ENCODE measurements at places on chromosomes 7 and 10. TPM values are rescaled to one million over a fixed set of nuclear protein-coding genes. Genes with fewer than 3 reads are reported as not detected.

GRCh38 chr10:27986821-27987220, 12.1 kb downstream of the ODAD2 start:
- no peak for DNase-seq
- H3K36me3 ChIP-seq = no peaks in the 10 kb centered on the region
- no peaks in the 10 kb centered on the region for H3K27me3 ChIP-seq
- no peak overlapping the region for H3K4me3 ChIP-seq
- H3K27ac ChIP-seq = no peak overlapping the region

DNA sequence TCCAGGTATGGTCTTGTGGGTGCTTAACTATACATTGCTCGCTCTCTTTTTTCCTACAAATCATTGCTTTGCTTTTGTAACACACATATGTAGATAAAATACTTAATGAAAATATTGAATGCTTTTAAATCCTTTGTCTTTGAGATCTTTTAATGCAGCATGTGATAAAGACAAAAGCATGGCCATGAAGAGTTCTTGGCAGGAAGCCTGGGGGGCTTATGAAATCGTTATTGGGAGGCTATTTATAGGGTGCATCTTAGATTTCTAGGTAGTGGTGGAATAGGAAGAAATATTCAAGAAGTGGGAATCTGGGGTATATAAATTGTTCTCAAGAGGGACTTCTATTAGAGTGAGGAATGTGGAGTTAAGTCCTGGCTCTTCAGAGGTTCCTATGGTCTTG, 21.9 kb downstream of the UBE2D1 start:
- no peak for DNase-seq
- no peaks in the 10 kb centered on the region for H3K27me3 ChIP-seq
- H3K4me1 ChIP-seq = peaks cover 4% of the 10 kb centered on the region
- no peaks in the 10 kb centered on the region for H3K36me3 ChIP-seq
- H3K27ac ChIP-seq = no peak overlapping the region

GRCh38 chr10:87093632-87094372, 841 bp downstream of the GLUD1 start:
- H3K36me3 ChIP-seq = peaks cover 5% of the 10 kb centered on the region

DNA sequence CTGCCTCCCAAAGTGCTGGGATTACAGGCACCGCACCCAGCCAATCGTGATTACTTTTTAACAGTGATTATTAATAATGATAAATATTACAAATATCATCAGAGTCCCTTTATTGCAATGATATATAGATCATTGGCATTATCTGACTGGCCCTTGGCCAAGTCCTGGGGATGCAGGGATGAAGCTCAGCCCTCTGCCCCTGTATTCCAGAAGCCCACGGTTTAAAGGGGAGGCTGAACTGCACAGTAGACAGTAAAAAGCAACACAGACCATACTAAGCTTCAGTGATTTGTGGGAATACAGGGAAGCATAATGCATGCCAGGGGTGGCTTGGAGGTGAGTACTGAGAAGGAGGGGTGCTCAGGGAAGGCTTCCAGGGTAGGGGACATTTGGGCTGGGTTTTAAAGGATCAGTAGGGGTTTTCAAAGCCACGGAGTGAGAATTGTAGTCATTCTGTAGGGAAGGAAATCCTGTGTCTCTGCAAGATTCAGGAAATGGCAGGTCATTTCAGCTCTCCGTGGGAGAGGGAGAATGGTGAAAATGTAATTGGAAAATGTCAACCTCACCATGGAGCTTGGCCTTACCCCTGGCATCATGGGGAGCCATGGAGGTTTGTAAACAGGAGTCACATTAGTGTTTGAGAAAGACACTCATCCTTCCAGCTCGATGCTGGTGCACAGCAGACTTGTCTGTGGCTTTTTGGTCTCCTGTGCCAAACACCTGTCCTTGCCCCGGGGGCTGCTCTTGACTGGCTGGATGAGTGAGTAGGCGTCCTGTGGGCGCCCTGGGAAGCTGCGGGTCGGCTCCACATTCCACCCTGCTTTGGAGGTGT, 8.8 kb downstream of the ADAMTS14 start:
- H3K4me3 ChIP-seq = no peak overlapping the region
- H3K27ac ChIP-seq = no peak overlapping the region
- no peak for DNase-seq

DNA sequence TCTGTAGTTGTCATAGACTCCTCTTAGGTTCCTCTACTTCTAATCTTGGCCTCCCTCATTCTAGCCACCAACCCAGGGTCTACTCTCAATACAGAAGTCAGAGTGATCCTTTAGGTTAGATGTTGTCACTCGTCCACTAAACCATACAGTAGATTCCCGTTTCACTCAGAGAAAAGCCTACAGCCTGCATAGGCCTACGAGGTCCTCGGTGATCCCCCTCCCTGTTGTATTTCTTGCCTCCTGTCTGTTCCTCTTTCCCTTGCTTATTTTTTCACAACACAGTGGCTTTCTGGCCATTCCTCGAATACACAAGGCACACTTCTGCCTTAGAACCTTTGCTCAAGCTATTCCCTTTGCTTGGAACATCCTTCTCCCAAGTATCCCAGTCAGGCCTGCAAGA, 183.0 kb upstream of the PRSS1 start:
- H3K27ac ChIP-seq = no peak overlapping the region
- no peaks in the 10 kb centered on the region for H3K36me3 ChIP-seq
- peaks cover 26% of the 10 kb centered on the region for H3K4me1 ChIP-seq

CXCL12 gene
- total RNA-seq = 15.8 TPM

GRCh38 chr10:31683682-31684081, 244.9 kb downstream of the ARHGAP12 start:
- DNase-seq = no peak
- H3K27ac ChIP-seq = no peak overlapping the region
- H3K27me3 ChIP-seq = no peaks in the 10 kb centered on the region
- H3K4me3 ChIP-seq = no peak overlapping the region

GRCh38 chr10:76172020-76172419, 740.6 kb downstream of the LRMDA start:
- H3K4me3 ChIP-seq = no peak overlapping the region
- no peaks in the 10 kb centered on the region for H3K4me1 ChIP-seq
- no peaks in the 10 kb centered on the region for H3K36me3 ChIP-seq

TNKS2 gene
- 41.4 TPM for total RNA-seq

GRCh38 chr7:114740095-114740494, 181.8 kb upstream of the MDFIC start:
- no peak overlapping the region for H3K4me3 ChIP-seq
- no peaks in the 10 kb centered on the region for H3K27me3 ChIP-seq
- H3K4me1 ChIP-seq = no peaks in the 10 kb centered on the region
- no peaks in the 10 kb centered on the region for H3K36me3 ChIP-seq
- no peak for DNase-seq

DNA sequence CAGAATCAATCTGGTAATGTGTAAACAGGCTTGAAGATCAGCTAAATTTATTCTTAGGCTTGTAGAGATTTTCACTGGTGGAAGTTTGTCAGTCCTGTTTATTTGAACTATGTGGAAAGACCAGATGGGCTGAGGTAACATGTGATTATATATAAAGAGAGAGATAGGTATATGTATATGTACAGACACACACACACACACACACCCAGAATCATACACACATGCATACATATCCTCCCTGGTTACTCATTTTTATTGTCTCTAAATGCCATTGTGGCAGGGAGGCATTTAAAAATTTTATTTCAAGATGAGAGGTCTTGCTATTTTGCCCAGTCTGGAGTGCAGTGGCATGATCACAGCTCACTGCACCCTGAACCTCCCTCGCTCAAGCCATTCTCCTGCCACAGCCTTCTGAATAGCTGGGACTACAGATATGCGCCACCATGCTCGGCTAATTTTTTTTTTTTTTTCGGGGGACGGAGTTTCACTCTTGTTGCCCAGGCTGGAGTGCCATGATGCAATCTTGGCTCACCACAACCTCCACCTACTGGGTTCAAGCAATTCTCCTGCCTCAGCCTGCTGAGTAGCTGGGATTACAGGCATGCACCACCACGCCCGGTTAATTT, 78.1 kb upstream of the CYTH3 start:
- DNase-seq = peak; percentile 50
- H3K27ac ChIP-seq = peak overlapping the region; percentile 23
- H3K27me3 ChIP-seq = no peaks in the 10 kb centered on the region
- peaks cover 2% of the 10 kb centered on the region for H3K4me1 ChIP-seq

All from IMR-90 (cell line).